ENCODE measurements at places on chromosomes 4 and X.
A peak's percentile ranks its signal among the peaks of the same experiment; 100 is the strongest.

- no peak for DNase-seq
Measured at GRCh38 chr4:127852661-127853060, 28.0 kb upstream of the PLK4 start.

GRCh38 chr4:184362396-184362795 is 112.0 kb downstream of the IRF2 start:
- no peak for DNase-seq

GRCh38 chr4:133624744-133625143 is 475.6 kb downstream of the PCDH10 start:
- DNase-seq = no peak

DNA sequence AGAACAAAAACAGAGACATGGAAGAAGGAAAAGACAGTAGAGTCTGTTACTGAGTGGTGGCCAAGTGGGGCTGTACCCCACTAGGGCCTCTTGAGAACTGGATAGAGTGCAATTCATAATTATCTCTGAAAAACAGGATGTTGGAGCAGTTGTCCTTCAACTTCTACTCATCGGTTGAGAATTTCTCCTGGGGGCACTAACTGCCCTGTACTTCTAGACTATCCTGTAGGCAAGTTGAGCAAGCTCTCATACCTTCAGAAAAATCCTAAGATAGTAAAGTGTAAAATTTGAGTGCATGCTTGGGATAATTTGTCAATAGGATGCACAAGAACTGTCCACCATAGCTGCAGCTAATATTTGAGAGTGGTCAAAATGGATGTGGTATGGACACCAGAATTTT is 179.7 kb upstream of the CNKSR2 start:
- no peak for DNase-seq

GRCh38 chr4:148693913-148694649 is 251.9 kb upstream of the NR3C2 start:
- no peak for DNase-seq

DNA sequence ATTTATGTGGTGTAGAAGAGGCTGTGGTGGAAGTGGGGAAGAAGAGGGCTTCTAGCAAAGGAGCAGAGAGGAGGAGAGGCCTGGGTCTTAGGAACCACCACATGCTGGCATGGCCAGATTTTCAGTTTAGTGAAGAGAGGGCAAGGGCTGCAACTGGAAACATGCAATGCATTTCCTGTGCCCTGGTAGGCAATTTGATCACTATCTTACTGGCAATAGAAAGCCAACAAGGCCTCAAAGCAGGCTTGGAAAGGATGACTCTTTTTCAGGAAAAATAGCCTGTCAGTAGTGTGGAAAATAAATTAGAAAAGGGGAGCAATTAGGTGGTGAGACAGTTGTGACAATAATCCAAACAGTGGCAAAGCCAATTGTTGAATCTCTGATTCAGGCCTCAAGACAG is 501.9 kb upstream of the ZFP42 start:
- no peak for DNase-seq

GRCh38 chrX:38183596-38183995 is 37.1 kb downstream of the SRPX start:
- no peak for DNase-seq

- DNase-seq = no peak
Measured at GRCh38 chr4:170610434-170610833, 520.7 kb upstream of the AADAT start.

DNA sequence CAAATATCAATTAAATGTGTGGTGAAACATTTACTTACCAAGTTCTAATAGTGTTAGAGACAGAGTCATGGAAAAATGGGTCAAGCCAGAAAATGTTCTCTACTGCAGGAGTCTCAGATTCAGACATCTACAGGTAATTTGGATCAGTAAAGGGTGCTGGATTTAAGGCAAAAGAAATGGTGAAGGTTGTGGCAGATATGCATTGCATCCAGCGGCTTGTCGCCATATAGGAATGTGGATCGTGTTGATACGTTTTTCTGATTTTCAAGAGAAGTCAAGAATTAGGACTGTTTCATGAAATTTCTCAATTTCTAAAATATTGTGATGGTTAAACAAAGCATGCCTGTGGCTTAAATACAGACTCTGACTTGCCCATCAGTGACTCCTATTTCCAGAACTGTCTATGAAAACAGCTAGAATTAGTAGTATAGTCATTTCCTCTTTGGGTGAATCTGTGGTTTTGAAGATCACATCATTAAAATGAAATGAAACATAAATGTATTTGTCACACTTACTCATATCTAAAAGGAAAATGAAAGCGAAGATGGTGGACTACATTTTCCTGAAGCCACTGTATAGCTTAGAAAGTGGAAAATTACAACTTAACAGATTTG is 110.1 kb upstream of the VEGFC start:
- no peak for DNase-seq

DNA sequence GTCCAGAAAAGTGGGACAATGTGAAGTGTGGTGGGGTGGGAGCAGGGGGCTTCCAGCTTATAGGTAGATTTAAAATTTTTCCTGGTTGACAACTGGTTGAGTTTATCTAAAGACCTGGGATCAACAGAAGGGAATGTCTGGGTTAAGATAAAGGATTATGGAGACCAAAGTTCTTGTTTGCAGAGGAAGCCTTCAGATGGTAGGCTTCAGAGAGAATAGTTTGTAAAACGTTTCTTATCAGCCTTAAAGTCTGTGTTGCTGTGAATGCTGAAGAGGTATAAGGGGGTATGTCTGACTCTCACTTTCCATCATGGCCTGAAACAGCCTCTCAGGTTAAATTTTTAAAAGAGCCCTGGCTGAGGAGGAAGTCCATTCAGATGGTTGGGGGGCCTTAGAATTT is 20.5 kb downstream of the MGST2 start:
- DNase-seq = no peak

- no peak for DNase-seq
Measured at GRCh38 chr4:186203406-186203805, 12.0 kb downstream of the CYP4V2 start.

- DNase-seq = no peak
Measured at GRCh38 chr4:88216395-88216794, 58.0 kb upstream of the ABCG2 start.

GRCh38 chr4:68368691-68369131 is 18.8 kb upstream of the YTHDC1 start:
- DNase-seq = no peak

DNA sequence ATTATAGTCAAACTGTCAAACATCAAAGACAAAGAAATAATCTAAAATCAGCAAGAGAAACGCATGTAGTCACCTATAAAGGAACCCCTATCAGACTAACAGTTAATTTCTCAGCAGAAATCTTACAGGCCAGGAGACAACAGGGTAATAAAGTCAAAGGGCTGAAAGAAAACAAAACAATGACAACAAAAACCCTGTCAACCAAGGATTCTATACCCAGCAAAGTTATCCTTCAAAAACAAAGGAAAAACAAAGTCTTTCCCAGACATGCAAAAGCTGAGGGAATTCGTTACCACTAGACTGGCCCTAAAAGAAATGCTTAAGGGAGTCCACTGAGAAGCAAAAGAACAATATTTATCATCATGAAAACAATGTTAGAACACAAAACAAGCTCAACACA is 22.1 kb downstream of the TMEM154 start:
- DNase-seq = no peak

DNA sequence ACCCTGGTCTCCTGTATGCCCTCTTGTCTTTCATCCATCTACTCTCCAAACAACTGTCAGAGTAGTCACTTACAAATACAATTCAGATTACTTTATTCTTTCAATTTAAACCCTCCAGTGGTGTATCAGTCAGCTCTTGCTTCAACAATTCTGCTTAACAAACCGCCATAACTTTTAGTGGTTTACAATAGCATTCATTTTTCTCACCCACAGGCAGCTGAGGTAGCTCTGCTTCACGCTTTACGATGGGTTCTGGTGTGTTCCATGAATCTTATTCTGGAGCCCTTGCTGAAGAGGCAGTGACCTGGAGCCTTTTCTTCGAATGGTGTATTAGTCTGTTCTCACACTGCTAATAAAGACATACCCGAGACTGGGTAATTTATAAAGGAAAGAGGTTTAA is 86.2 kb upstream of the CAMK2D start:
- no peak for DNase-seq

GRCh38 chr4:104641418-104641817 is 146.7 kb upstream of the CXXC4 start:
- DNase-seq = no peak

GRCh38 chrX:74383611-74384010 is 37.7 kb upstream of the SLC16A2 start:
- DNase-seq = peak; percentile 3

- DNase-seq = no peak
Measured at GRCh38 chrX:148470324-148470723, 30.1 kb upstream of the AFF2 start.

GRCh38 chrX:150058728-150059127 is 120.4 kb upstream of the EOLA2 start:
- DNase-seq = no peak

GRCh38 chr4:4986841-4987240 is 32.4 kb downstream of the CYTL1 start:
- no peak for DNase-seq

DNA sequence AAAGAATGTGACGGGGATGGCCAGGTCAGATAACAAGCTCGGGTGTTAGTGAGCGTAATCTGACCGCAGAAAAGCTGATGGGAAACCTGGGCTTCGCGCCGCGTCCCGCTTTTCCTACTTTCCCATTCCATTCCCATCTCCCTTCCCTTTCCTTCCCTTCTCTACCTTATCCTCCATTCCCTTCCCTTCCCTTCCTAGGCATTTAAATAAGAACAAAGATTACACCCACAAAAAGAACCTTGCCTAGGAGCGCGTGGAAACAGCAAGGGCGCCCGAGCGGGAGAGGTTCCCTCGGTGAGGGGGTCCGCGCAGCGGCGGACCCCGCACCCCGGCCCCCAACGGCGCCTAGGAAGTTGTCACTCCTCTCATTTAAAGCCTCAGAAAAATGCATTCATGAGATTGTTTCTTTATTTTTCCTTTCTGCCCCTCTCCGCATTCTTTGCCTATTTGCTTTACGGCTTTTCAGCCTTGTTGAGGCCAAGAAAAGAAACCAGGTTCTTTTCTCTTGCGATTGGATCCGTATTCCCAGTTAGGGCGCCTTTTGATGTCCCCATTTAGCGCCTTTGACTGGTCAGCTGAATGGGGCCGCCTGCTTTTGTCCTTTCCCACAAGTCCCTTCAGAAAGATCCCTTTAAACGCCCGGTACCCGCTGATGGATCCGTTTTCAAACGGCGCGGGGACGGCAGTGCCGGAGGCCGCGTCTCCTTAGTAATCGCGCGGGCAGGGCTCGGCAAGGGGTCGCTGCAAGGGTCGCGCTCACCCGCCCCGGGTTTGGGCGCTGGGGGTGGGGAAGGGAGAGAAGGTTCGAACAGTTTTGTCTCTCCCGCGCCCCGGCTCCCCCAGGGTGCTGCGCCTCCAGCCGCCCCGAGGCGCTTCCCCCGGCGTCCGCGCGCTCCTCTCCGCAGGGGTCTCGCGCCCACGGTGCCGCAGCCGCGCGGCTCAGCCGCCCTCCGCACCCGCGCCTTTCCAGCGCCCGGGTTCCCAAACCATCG is 54.1 kb upstream of the TMEM33 start:
- no peak for DNase-seq

GRCh38 chr4:172578712-172579111 is 589.9 kb upstream of the GALNT7 start:
- DNase-seq = no peak

GRCh38 chr4:111454961-111455360 is 690.3 kb upstream of the FAM241A start:
- no peak for DNase-seq

DNA sequence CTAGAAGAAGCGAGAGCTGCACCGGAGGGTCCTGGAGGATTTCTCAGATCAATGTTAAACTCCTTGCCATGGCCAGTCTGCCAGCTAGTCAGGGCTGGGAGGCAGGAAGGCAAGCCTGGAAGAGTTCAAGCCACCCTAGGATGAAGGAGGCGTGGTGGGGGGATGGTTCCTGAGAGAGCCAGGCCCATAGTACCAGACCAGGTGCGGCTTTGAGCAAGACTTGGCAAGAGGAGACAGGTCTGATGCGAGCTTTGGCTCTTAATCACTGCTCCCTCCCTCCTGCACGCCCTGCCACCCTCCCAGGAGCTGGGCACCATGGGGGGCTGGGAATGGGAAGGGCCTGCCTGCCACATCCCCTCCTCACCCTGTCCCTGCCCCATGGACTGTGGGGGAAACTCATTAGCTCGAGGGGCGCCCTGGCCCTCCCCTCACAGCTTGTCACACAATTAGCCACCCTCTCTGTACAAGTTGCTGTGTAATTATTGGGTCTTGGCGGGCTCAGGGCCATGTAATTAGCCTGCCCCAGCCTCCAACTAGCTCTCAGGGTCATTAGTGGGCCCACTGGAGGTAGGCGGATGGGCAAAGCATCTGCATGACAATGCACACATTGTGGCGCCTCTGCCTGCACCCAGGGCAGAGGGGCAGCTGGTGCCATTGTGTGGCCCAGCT is 50.3 kb downstream of the EFNB1 start:
- peak; percentile 29 for DNase-seq

DNA sequence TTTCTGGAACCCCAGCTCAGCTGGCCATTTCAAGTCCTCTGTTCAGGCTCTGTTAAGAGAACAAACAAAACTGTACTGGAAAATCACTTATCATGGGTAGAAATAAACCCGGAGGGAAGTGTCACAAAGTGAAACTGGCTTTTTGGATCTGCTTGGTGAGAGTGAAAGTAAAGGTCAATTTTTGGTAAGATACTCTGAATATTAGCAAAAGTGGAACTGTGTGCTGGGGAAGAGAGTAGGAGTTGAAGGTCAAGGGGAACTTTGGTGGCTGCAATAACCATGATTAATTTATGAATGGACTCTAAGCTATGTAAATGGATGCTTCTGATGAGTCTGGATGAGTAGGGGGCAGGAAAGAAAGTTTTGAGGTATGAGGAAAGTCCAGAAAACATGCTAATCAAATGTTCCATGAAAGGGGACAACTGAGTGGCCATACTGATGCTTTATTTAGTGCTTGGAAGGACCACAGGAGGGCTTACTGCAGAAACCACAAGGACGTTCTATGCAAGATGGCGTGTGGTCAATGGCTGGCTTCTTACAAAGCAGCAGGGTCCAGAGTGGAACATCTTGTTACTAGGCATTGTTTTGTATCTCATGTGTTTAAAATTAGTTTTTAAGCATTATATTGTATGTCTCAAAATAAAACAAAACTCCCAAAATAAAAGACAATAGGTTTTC is 36.8 kb upstream of the TNIP3 start:
- no peak for DNase-seq

DNA sequence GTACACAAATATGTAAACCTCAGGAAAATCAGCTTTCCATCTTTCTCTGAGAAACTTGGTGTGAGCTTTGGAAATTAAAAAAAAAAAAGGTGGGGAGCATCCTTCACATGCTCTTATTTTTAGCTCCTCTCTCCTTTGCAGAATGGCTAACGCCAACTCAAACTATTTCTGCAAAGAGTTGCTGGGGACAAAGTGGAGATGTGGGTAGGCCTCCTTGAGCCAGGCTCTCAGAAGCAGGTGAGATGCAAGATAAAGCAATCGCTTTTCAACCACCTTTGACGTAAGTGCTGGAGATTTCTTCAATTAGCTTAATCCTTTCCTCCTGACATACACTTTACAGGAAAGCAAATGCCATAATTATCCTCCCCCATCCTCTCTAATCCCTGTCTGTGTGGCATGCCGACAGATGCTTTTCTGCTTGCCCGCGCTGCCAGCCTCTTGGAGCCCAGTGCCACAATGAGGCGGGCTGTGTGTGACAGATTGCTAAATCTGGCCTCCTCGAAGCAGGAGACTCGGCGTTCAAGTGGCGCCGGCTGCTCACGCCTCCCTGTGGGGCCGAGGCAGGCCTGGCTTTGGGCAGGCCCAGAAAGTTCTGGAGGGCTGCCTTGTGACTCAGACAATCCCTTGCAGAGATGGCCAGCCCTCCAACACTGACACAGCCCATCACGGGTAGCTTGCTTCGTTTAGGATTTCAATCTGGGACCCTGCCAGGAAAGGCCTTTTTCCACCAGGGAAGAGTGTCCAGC is 64.9 kb upstream of the SOD3 start:
- DNase-seq = no peak
